ENCODE measurements at places on chromosomes 13 and 19.

DNA sequence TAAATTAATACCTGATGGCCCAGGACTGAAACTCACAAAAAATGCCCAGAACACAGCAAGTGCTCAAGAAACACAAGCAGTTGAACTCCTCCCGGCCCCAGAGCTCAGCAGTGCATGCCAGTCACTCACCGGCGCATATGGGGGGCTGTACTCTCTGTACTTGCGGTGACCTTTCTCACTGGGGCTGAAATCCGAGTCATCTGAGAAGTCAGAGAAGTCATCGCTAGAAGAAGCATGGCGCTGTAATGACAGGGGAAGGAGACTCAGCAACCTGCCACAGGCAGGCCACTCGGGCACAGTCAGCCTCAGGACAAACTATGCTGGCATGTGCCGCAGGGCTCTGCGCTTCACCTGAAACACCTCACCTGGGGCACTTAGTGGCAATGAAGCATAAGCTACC, 19.7 kb downstream of the ZC3H4 start:
- no peak for DNase-seq

GRCh38 chr13:95479731-95480130, 72.8 kb upstream of the CLDN10 start:
- DNase-seq = no peak

DNA sequence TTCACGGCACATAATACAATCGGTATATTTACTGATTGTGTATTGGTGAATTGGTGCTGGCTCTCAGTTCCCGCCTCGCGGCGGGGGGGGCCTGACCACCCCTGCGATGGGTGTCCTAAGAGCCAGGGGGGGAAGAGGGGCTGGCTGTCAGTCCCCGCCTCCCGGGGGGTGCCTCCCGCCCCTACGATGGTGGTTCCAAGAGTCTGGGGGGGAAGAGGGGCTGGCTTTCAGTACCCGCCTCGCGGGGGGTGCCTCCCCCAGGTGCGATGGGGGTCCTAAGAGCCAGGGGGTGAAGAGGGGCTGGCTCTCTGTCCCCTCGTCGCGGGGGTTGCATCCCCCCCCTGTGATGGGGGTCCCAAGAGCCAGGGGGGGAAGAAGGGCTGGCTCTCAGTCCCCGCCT, 2321.8 kb upstream of the PCDH20 start:
- no peak for DNase-seq

DNA sequence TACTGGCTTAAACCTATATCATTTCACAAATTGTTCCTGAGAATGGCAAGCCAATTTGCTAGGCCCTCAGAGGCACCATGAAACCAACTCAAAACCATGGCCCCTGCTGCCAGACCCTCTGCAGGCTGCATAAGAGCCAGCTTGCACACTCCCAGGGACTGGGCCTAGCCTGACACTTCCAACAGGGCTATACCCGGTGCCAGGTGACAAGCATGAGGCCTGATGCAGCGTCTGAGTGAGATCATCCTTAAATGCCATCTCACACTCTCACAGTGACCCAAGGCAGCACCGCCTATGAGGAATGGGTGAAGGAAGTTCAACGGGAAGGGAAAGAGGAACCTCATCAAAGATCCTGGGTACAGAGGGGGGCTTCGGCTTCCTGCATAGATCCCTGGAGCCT, 65.6 kb downstream of the C13orf42 start:
- no peak for DNase-seq

GRCh38 chr13:90675129-90675528, 672.4 kb upstream of the MIR17HG start:
- no peak for DNase-seq

DNA sequence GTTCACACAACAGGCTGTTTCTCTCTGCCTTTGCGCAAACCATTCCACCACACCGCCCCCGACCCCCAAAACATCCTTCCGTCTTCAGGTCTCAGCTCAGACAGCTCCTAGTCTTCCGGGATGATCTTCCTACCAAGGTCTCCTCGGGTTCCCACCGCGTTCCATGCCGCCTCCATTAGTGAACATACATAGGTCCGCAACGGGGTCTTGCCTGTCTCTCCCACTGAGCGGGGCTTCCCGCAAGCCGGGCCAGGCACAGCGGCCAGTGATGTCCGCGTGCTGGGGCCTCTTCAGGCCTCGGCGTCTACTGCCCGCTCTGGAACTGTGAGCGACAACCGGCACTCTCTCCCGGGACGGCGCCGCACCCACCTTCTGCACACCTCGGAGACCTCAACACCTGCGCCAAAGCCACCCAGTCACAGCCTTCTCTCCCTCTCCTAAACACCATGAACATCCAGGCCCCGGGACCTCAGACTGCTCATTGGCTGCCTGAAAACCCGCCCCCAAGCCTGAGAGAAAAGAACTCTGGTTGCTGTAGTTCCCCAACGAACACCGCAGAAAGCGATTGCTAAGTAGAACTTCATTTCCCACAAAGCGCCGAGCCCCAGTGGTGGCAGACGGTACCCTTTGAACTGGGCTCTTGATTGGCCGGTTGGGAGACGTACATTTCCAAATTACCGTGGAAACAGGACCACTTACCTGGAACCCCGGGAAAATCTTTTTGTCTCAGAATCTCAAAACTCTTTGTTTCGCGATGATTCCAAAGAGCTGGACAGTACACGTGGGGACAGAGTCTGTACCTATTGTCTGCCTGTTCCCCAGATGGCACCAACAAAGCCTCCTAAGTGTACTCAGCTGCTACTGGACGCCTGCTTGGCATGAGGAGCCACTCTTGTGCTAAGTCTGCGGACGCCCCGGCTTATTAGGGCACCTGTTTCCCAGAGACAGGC, 9.5 kb downstream of the DYRK1B start:
- DNase-seq = peak; percentile 86

GRCh38 chr19:2440515-2440914, 13.1 kb upstream of the TIMM13 start:
- DNase-seq = no peak

- no peak for DNase-seq
Observed at GRCh38 chr13:40648040-40648439, 18.4 kb downstream of the FOXO1 start.

- no peak for DNase-seq
Observed at GRCh38 chr13:23561261-23561660, 9.0 kb upstream of the TNFRSF19 start.

- peak; percentile 18 for DNase-seq
Observed at GRCh38 chr19:45524575-45525129, 17.4 kb downstream of the VASP start.

GRCh38 chr13:32417995-32418394, 9.9 kb downstream of the N4BP2L1 start:
- no peak for DNase-seq

- no peak for DNase-seq
Observed at GRCh38 chr13:98171900-98172589, 5.0 kb downstream of the RNF113B start.

DNA sequence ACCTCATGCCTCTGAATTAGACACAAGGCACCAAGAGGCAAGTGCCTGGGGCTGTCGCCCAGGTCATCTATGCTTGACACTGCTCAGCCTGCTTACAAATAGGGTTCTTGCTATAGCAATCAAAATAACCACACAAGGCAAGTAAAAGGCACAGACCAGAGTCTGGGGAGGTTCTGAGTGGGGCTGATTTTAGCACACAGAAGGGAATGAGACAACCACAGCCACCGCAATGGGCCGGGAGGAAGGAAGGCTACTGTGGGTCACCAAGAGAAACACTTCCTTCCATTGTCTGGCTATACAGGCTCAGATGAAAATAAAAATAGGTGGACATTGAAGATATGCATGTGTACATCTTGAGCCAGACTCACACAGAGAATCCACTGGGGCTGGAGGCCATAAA, 159.1 kb downstream of the DLEU7 start:
- DNase-seq = no peak

GRCh38 chr13:43196750-43197370, 173.5 kb downstream of the DNAJC15 start:
- peak; percentile 20 for DNase-seq

- DNase-seq = no peak
Observed at GRCh38 chr13:31772231-31772630, 32.9 kb downstream of the RXFP2 start.

GRCh38 chr19:35718345-35719041, 690 bp downstream of the KMT2B start:
- DNase-seq = no peak

DNA sequence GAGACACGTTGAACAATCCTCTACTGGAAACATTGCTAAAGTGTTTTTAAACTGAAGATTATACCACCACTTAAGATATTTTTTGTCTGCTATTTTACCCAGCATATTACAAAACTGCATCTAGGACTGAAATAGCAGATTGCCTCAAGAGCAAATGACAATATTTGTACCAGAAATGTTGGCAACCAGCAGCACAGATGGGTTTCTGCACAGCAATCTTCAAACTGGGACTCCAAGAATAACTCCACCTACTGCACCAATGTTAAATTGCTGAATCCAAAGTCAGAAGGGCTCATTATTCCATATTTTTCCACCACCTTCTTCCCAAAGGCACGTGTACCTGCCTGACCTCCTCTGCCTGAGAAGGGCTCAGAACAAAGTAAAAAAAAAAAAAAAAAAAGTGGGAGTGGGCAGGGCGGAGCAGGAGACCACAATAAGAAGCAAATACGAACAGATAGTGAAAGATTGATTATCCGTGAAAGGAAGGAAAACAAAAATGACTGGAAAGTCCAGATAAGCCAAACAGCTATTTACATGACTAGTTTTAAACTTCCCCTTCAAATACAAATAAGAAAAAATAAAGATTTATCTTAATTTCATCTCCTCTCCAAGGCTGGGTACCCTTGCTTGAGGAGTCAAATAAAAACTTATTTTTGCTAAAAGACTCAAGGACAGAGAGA, 79.4 kb downstream of the FOXO1 start:
- peak; percentile 17 for DNase-seq

DNA sequence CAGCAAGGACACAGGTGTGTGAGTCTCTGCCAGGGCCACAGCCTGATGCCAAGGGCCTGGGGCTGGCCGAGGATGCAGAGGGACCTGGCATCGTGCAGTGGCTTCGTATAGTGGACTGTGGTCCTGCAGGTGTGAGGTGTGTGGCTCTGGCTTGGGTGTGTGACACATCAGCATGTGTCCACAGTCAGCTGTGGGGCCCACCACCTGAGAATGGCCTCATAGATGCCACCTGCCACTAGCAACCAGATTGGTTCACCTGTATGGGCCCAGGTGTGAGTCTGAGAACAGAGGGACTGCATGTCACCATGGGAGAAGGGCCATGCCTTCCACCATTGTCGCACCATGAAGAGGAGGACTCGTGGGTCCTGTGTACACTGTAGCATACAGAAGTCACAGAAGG, 2.4 kb downstream of the PPP1R14A start:
- DNase-seq = no peak

GRCh38 chr13:26594363-26594762, 36.9 kb downstream of the WASF3 start:
- DNase-seq = no peak

DNA sequence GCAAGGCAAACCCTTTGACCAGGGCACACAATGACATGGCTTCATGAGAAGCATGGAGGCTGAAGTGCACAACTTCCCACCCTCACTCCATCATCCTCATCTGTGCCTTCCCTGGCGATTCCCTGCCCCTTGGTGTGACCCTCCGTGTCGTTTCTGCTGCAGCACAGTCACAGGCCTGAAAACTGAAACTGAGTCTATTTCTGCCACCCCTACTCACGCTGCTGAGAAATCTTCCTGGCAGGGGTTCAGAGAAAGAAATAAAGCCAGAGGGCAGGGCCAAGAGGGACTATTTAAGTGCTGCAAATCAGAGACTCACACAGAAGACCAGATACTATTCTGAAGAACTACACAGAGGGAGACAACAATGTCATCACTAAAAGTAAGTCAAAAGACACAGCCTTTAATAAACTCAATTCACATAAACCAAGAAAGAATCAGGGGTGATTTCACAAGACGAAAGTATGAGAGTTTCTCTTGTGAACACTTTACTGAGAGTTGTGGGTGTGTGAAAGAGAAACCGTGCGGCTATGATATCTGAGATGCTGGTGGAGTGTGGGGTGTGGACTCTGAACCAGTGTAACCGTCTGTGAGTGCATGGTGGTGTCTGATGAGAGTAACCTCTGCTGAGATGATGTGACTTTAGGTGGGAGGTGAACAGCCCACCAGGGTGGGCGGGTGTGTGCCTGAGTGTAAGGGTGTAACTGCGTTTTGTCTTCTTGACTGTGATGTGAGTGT, 23.5 kb downstream of the LGALS16 start:
- DNase-seq = no peak

- peak; percentile 34 for DNase-seq
Observed at GRCh38 chr13:83881917-83882605, at the start of gene SLITRK1. TSS of gene SLITRK1 (minus strand) at chr13:83882474. CDS start at chr13:83881507, 967 bp downstream.

DNA sequence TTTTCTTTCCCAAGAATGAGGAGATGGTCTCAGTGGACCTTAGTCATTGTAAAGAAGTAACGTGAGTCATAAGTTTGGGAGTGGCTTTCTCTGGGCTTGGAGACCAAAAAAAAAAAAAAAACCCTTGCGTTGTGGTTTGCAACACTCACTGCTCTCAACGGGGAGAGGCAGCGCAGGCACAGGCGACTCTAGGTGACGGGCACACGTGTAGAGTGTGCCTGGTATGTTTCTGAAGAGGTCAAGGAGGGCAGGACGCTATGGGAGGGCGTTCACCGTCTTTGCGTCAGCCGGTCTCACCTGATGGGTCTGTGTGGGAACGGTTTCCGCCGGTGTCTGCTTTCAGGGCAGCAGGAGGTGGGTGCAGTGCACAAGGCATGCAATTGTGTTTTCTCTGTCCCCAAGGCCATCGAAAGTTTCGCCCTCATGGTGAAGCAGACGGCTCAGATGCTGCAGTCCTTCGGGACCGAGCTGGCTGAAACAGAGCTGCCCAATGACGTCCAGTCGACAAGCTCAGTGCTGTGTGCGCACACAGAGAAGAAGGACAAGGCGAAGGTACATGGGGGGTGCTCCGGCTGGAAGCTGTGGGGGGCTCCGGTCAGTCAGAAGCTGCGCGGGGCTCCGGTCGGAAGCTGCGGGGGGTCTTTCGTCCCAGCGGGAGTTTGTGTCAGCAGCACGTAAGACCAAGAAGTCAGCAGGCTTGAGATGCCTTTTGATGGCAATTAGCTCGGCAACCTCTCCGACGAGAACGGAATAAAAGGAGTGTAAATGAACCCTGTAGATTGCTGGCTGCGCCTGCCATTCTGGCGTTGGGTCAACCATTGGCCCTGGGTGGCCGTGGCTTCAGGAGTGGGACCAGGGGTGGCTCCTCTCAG, 40.8 kb upstream of the F7 start:
- no peak for DNase-seq

- peak; percentile 72 for DNase-seq
Observed at GRCh38 chr19:11560404-11561051, 1.5 kb upstream of the ELOF1 start.

- no peak for DNase-seq
Observed at GRCh38 chr13:93338030-93338429, 111.4 kb downstream of the GPC6 start.
